NCI-H524 treated with DMSO at 0.1 percent for 48 hours (cell line): ENCODE measurements at places on chromosomes 7 and 10.

- no peak for DNase-seq
Measured at GRCh38 chr10:121526801-121527221, 71.4 kb downstream of the FGFR2 start.

GRCh38 chr10:30166929-30167328, 107.5 kb upstream of the JCAD start:
- DNase-seq: no peak

DNA sequence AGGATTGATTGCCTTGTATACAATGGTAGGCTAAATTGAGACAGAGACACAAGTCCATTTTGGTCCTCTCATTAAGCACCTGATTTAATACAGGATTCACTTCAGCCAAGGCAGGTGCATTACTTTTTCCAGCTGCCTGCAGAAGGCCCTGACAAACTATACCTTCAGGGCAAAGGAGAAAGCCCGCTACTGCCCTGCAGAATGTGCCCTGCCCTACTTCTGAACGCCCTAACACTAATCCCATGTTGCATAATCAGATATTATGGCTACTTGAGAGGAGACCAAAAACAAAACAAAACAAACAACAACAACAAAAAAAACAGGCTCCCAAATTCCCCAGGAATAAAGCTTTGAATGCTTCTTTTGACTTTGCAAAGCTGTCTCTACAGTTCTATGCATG, 116.9 kb upstream of the ABI1 start:
- DNase-seq: no peak

DNA sequence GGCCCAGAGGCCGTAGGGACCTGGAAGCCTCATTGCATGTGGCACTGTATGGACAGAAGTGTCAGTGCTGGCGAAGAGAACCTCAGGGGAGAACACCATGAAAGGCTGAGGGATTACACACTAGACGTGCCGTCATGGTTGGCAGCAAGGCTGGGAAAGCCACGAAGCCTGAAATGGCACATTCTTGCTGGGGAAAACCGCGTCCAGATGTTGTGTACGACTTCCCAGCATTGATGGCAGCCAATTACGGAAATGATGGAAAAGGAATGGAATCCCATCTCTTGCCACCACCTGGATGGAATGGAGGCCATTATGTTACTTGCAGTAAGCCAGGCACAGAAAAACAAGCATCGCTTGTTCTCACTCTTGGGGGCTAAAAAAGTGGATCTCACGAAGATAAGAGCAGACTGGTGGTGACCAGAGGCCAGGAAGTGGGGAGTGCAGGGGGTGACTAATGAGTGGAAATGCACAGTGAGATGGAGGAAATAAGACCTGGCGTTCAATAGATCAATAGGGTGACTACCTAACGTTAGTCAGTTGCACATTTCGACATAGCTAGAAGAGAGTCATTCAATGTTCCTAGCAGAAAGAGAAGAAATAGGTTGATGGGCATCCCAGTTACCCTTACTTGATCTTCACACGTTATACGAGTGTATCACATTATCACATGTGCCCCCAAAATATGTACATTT, 14.6 kb upstream of the PWWP2B start:
- no peak for DNase-seq

DNA sequence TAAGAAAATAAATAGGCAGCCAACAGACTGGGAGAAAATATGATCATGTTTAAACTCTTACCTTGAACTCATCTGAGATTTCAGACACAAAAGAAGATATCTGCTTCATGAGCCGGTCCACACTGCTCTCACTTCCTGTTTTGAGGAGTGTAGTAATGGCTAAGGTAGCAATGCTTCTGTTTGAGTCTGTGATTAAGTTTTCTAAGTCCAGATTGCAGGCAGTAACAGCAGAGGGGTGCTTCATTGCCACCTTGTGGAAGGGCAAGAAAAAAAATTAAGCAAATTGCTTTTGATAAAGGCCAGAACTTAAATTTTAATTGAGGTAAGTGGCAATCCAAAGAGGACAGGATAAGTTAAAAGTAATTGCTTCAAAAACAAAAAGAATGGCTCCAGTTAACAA, 69.1 kb downstream of the MEST start:
- no peak for DNase-seq

- no peak for DNase-seq
Measured at GRCh38 chr10:10626734-10627133, 390.9 kb upstream of the CELF2 start.

- no peak for DNase-seq
Measured at GRCh38 chr10:6114299-6114698, 25.5 kb downstream of the RBM17 start.

DNA sequence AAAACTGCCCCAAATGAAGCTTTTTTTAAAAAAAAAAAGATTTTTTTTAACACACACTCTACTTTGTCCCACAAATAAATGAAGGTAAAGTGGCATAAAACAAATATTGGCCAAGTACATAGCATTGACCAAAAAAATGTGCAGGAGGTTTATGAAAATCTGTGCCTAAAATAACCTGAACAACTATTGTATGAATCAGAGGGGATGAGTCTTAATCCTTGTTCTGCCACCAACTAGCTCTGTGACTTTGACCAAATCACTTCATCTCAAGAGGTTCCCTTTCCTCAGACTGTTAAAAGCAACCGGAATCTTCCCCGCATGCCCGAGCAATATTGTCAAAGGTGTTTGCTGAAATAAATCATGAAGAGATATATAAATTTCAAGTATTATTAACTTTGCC, 150.4 kb upstream of the NEBL start:
- DNase-seq: no peak

- no peak for DNase-seq
Measured at GRCh38 chr10:113442336-113442735, 110.5 kb upstream of the HABP2 start.

GRCh38 chr7:18771834-18772566, 276.5 kb downstream of the HDAC9 start:
- no peak for DNase-seq

DNA sequence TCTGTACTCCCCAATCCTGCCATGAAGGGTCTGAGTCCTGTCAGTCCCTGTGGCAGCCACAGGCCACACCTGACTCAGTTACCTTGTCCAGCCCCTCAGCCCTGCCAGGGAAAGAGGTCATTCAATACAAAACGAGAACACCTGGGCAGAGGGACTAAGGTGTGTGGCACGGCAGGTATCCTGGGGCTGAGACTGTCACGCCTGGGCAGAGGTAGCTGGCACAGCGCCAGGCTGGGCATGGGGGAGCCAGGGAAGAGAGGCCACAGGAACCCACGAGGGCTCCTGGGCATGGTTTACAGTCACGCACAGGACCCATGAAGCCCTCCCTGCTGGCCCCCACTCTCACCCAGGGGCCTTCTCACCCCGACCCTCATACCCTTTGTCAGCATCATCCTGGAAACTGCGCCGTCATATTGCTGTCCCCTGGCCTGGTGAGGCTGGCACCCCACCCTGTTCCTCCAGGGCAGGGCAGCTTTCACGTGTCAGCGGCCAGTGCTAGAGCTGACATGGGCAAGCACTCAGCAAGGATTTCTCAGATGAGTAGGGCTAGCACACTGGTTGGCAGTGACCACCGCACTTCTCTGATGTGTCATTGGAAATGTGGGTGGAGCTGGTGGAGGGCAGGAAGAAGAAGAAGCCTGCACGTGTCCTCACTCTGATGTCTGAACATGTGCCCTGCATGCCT, 42.7 kb downstream of the LRRC18 start:
- no peak for DNase-seq

DNA sequence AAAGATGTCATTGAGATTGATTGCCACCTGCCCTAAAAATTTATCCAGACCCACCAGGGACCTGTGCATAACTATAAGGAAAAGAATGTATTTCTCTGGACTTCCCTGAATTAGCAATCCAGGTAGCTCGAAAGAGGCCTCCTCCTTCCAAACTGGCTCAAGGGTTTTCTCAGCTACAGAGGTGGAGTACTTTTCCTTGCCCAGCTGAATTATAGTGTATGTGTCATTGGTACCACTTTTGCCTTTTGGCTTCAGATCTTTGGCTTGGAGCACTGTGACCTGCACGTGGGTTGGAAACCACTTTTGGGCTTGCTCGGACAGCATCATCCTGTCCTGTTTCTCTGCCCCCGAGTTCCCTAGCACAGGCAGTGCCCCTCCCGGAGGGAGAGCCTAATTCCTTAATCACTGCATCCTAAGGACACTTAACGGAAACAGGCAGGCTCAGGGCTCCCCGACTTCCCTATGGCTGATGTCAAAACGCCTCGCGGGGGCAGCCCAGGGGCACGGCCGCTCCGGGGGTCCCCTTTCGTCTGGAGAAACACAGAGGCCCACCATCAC, 825 bp downstream of the RAB11FIP2 start:
- no peak for DNase-seq

GRCh38 chr10:124849111-124849773, 47.6 kb downstream of the ABRAXAS2 start:
- no peak for DNase-seq

- DNase-seq: no peak
Measured at GRCh38 chr10:30445711-30446110, 11.7 kb downstream of the MAP3K8 start.

DNA sequence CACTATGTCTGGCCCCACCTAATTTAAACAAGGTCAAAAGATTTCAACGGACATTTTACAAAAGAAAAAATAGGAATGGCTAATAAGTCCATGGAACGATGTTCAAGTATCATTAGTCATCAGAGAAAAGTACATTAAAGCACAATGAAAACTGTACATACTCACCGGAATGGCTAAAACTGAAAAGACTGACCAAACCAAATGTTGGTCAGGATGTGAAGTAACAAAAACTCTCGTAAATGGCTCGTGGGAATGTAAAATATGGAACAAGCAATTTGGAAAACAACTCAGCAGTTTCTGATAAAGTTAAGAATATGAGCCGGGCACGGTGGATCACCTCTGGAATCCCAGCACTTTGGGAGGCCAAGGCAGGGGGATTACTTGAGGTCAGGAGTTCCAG, 65.7 kb upstream of the PARD3 start:
- no peak for DNase-seq

DNA sequence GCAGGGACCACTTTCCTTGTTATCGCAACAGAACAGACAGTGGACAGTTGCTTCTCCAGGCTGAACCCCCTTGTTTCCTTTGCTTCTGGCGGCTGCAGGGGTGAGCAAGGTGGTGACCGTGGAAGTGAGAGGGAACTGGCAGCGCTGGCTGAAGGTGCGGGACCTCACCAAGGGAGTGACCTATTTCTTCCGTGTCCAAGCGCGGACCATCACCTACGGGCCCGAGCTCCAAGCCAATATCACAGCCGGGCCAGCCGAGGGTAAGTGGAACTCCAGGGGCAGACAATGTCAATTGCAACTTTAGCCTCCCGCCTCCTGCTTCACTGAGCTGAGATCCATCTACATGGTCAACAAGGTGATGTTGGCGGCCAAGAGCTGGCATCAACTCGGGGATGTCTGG, 462.1 kb upstream of the FOXK1 start:
- DNase-seq: no peak

DNA sequence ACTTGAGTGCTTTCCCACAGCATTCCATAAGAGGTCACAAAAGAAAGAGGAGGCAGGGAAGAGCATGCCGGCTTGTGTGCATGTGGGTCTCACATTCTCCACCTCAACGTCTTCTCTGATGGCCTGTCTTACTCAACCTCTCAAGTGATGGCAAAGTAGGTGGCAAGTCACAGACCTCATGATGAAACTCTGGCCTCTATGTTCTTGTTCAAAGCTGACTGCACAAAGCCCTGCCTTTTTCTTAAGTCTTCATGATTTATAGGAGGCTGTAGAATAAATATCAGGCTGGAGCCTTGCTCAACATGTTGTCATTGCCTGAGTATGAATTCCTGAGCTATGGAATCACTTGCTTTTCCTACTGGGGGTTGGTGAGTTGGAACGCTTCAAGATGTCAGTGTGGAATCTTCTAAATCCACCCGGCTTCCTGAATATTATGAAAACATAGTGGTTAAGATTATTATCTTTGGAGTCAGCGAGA, 213.6 kb upstream of the INHBA start:
- no peak for DNase-seq

DNA sequence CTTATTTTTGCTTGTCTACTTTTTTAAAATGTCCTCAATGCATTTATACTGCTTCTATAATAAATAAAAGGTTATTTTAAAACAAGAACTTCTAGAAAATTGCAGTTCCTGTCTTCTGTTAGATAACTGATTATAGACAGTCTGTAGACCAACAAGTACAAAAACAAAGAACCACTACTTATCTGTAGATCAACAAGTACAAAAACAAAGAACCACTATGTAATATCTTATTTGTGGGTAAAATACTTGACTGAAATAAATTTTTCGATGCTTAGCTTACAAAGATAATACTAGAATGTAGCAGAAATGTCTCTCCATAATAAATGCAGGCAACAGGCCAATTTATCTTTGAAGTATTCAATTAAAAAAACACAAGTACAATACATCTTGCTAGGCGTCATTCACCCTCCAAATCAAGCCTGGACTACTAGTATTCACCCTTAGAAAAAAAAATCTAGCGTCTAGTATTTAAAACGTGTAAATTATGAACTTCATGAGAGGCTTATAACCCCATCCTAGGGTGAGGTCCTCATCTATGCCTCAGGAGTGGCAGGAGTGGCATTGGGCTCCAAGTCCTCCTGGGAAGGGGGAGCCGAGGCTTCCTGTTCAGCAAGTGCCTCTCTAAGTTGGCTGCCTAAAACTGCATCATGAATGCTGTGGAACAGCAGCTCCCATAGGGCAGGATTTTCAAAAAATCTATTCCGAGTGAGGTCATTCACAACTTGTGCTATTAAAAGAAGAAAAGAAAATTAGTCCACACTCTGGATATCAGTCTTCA, 26.6 kb downstream of the PSMC2 start:
- DNase-seq: no peak

- no peak for DNase-seq
Measured at GRCh38 chr10:28684986-28685580, 7.8 kb downstream of the BAMBI start.

DNA sequence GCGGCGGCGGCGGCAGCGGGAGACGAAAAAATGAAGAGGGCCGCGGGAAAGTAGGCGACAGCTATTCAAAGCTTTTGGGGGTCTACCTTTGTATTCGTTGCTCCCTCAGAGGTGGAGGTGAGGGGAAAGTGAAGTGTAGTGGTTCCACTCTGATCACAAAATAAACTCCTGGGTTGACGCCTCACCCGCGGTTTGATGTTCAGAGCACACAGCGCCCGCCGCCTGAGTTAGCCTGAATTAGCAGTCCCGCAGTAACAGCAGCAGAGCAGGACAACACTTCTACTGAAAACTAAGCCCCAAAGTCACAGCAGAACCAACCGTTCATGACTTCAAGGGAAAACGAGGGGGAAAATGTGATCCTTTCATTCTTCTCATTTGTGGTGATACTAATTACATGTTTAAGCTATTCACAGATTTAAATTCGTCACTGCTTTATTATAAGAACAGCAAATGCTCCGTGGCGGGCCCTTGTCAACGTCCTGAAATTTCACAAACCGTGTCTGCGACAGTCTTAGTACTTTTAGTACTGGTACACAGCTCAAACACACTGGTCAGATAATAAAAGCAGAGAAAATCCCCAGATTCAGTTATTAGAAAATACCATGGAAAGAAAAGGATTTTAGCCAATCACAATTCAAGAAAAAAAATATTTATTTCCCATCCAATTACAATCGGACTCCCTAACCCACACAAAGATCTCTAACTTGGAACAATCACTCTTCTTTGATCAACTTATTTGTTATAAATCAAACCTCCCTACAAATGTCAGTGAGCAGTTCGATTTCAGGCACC, 563 bp upstream of the JMJD1C start:
- no peak for DNase-seq
